Pulmonary artery endothelial cell (primary cell): ENCODE measurements at places on chromosomes 16 and 17. TPM values are rescaled to one million over a fixed set of nuclear protein-coding genes. Genes with fewer than 3 reads are reported as not detected.

- DNase-seq, result no peak
These were observed 1.3 kb downstream of the TIMP2 start for GRCh38 chr17:78923660-78924453.

CNGB1 gene
- 0.11 and 0.20 TPM in 2 replicates for total RNA-seq

DNA sequence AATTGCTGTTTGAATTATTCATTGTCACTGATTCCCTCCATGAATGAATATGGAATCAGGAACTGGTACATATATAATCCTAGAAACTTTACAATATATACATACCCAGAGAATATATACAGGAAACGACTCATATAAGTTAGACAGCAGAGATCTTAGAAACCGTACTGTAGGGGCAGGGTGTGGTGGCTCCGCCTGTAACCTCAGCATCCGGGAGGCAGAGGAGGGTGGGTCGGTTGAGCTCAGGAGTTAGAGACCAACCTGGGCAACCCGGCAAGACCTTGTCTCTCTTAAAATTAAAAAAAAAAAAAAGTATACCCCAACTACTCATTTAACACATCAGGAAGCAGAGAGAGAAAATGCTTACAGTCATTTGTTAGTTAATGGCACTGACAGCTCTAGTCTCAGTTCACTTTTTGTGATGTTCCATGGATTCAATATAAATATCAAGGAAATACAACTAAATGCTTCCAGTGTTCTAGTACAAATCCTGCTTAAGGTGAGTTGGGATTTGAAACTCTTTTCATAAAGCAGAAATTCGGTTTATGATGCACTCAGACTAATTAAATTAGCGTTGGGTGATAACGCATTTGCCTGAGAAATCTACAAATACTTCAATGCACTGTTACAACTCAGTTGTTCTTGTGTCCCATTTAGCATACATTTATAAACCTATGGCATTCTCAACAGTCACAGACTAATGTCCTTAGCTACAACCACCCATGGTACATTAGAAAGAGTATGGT lies 5.6 kb downstream of the GLG1 start:
- no peak for DNase-seq

- no peak for DNase-seq
These were observed 24.3 kb downstream of the CA4 start for GRCh38 chr17:60174035-60174434.

ZNF785 gene
- total RNA-seq, result 8.0 and 9.4 TPM in 2 replicates

PPM1E gene
- total RNA-seq, result 0.28 TPM in 1 of 2 replicates, not detected in the other

- DNase-seq, result no peak
These were observed at the start of gene MMD for GRCh38 chr17:55421179-55421934. Gene MMD (minus strand): TSS chr17:55421835. CDS start chr17:55421695, 140 bp downstream.

GRCh38 chr16:77387815-77388209 lies 47.0 kb downstream of the ADAMTS18 start:
- DNase-seq, result no peak

- DNase-seq, result no peak
These were observed 654 bp downstream of the DLX3 start for GRCh38 chr17:49994085-49995054.

DNA sequence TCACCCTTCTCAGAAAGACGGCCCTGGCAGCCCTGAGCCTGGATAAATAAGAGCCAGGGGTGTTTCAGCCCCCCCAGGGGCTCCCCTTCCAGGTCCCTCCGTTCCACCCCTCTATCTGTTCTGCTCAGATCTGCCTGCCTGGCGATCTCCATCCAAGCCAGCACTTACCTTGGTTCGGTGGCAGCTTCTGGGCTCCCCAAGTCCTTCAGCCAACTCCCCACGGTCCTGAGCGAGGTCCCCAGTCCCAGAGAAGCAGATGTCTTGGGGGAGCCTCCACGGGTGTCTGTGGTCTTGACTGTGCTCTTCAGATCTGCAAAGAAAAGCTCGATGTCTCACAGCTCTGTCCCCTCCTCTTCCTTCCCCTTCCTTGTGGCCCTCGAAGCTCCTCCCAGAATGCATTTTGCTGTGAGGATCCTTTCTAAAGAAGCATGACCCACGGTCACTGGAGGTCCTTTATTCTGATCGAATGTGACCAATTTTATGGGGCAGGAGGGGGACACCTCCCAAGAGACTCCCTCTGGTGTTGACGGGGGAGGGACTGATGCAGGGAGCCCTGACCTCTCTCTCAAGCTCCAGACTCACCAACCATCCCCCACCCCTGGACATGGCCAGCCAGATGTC lies at the start of gene PIK3R6:
PIK3R6 (minus strand) TSS at position 314 of the 621 bp plus-strand sequence. CDS start 17,880 bp downstream, outside the sequence.
- no peak for DNase-seq

GRCh38 chr17:10729334-10730193 lies at the start of gene TMEM220:
Gene TMEM220 (minus strand): TSS chr17:10730023. CDS start chr17:10729851, 172 bp downstream.
- peak; percentile 41 for DNase-seq

BCL6B gene
- 101 and 117 TPM in 2 replicates for total RNA-seq

GRCh38 chr16:21057875-21058274 lies 92.8 kb downstream of the DNAH3 start:
- no peak for DNase-seq

DNA sequence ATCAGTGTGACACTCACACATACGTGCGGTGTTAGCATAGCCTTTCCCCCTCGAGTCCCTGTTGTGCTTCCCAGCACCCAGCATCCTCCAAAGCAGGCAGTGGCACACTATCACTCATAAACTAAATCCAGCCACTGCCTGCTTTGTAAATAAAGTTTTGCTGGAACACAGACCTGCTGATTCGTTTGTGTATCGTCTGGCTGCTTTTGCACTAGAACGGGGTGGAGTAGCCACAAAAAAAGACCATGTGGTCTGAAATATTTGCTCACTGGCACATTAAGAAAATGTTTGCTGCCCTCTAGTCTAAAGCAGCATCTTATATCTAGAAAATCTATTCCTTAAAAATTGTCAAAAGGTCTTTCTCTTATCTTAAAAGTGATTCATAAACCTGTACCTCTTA lies 341.2 kb upstream of the ZFHX3 start:
- no peak for DNase-seq

DNA sequence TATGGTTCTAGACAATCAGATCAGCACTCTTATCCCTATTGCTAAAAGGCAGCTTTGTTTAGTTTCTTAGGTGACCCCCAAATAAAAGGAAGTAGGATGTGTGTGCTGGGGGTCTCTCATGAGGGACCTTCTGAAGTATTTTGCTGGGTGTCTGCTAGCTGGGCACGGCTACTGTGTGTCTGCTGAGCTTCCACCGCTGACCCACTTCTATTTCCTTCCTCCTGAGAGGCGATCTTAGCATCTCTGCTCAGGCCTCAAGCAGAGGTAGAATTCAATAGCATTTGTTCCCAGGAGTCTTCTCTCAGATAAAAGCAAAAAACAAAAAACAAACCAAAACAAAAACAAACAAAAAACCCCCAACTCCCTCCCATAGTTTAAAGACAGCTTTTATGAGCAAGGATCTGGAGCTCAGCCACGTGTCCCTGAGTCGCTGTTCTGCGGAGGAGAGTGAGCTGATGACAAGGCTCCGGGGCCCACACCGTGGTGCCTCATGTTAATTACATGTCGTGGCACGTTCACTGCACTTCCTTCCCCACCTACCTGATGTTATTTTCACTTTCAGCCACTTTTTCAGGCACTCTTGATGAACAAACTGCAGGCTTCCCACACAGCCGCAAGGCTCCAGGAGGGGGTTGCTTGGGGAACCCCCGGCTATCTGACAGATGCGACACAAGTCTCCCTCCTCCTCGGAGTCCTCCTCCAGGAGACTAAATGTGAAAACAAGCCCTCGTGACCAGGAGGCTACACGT lies 83.5 kb downstream of the MARCHF10 start:
- no peak for DNase-seq

HBA2 gene
- total RNA-seq, result not detected in 2 replicates

DNA sequence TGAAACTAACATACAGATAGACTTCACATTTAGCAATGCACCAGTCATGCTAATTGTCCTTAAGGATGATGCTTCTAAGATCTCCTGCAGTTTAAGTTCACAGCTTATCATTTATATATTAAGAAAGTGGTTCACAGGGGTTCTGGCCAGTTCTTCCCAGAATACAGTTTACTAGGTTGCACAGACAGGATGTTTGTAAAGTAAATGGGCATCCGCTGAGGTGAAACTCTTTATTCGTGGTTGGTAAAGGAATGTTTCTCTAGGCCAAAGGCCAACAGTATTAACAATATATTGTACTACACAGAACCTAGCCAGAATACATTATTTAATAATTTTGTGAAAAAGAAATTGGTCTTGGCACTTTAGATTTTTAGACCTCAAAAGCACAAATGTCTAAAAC lies 1427.3 kb downstream of the CDH8 start:
- DNase-seq, result no peak

SLFN12L gene
- total RNA-seq, result 0.04 and 0.07 TPM in 2 replicates

NEUROD2 gene
- not detected in 2 replicates for total RNA-seq

DNA sequence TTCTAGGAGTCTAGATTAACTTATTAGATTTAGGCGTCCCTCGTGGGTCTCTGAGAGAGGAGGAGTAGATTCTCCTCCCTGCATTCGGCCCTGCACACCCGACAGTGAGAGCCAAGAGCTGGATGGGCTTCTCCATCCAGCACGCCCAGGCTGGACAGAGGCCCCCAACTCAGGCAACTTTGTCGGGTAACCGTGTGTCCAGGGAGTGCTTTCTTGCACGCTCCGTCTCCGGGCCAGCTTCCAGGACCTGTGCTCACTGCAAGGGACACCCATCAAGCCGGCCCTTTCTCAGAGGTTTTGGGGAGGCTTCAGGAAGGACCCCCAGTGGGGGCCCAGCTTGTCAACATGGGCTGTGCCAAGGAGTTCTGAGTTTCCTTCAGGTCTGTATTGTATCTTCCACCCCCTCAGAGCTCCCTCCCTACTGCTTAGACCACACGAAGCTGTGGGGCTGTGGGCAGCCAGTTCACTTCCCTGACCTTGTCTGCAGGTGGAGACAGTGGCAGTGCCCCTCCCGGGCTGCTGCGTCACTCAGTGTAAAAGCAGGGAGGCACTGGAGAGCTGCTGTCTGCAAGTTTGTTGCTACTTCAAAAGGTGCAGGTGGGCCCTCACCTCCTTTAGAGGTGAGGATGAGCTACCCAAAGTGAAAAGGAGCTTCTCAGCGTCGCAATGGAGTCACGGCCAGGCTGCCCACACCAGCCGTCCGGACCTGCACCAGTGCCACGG lies 24.0 kb upstream of the C16orf78 start:
- DNase-seq, result no peak

CLDN7 gene
- 20.7 and 26.8 TPM in 2 replicates for total RNA-seq
